HFF-Myc (cell line): ENCODE measurements at places on chromosomes 11 and 22.

DNA sequence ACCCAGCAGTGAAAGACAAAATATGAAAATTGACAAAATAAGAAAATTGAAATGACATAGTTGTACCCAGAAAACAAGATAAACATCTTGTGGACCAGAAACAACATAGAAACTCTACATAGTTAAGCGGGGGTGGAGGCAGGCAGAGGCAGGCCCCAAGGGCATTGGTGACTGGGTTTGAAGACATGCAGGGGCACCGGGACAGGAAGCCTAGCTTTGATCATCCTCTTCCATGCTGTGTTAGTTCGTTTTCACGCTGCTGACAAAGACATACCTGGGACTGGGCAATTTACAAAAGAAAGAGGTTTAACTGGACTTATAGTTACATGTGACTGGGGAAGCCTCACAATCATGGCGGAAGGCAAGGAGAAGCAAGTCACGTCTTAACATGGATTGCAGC lies 33.5 kb upstream of the CRTAM start:
- no peak for DNase-seq

- DNase-seq, result no peak
Measured at GRCh38 chr11:911031-911889, 650 bp upstream of the CHID1 start.

- no peak for DNase-seq
Measured at GRCh38 chr22:47564651-47565434, 802.4 kb downstream of the TBC1D22A start.

GRCh38 chr11:12692229-12693075 lies 18.2 kb downstream of the TEAD1 start:
- DNase-seq, result peak; percentile 89

- DNase-seq, result peak; percentile 25
Measured at GRCh38 chr11:36311926-36312595, 16.0 kb downstream of the PRR5L start.
